AG09319 (cell line): ENCODE measurements at places on chromosomes 4 and X.

DNA sequence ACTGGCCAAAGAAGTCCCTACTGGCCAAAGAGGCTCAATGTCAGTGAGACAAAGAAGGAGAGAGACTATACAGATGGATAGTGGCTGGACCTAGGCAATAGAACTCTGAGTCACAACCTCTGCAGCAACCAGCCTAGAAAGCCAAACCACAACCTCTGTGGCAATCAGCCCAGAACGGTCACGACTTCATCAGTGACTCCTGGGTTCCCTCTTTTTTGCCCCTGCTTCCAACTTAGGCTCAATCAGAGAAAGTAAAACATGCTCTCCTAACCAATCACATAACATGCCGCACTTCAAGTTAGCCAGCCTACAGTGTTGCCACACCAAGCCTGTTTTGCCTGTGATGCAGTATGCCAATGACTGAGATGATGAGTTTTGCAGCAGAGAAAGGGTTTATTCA lies 203.4 kb downstream of the ANAPC10 start:
- no peak for DNase-seq

DNA sequence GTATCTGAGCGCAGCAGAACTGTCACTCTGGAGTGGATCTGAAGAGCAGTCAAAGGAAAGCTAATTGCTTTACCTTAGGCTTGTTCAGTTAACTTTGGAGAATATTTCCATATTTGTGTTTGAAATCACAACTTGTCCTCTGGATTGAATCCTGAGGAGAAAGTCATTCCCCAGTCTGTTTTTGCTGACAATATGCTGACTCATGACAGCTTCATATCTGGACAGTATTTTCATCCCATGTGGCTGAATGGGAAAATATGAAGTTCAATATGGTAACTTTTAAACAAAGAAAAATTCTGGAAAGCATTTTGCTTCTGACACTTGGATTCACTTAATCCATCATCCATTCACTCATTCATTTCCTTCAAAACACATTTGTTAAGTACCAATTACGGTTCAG lies 46.3 kb upstream of the MAGEC3 start:
- no peak for DNase-seq

GRCh38 chr4:6574747-6575502 lies at the start of gene MAN2B2:
Gene MAN2B2, plus strand, starts transcription at chr4:6575189. Its CDS starts 22 bp downstream, at chr4:6575211.
- DNase-seq = peak; percentile 31

GRCh38 chr4:52982255-52982945 lies 120.3 kb downstream of the RASL11B start:
- no peak for DNase-seq

GRCh38 chr4:19693936-19694570 lies 557.7 kb upstream of the SLIT2 start:
- DNase-seq = no peak

- peak; percentile 43 for DNase-seq
These were observed 213.6 kb downstream of the PALLD start for GRCh38 chr4:168710353-168710946.

GRCh38 chrX:47456080-47456479 lies 26.9 kb downstream of the ZNF41 start:
- no peak for DNase-seq

DNA sequence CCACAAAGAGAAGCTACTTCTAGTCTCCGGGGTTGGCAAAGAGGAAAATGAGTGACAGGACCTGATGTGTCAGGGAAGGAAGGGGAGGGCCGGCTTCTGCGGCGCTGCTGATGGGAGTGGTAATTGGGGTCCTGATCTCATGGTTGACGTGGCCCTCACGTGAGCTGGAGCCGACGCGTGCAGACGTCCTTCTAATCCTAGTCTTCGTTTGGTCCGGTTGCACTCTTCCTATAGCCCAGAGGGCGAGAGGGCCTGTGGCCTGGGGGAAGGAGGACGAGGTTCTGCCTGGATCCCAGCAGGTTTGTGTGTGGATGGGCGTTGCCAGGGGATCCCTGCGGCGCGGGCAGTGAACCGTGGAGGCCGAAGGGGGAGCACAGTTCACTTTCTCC lies at the start of gene ARMCX1:
Gene ARMCX1 (plus strand): TSS at position 186 of the 389 bp plus-strand sequence. CDS start 2,384 bp downstream, outside the sequence.
- peak; percentile 35 for DNase-seq

GRCh38 chrX:34903316-34903715 lies 39.3 kb upstream of the FAM47B start:
- no peak for DNase-seq

GRCh38 chr4:117575850-117576249 lies 458.4 kb upstream of the NDST3 start:
- no peak for DNase-seq

- DNase-seq = no peak
These were observed 216.6 kb upstream of the TLL1 start for GRCh38 chr4:165656399-165656798.

GRCh38 chr4:186216465-186217024 lies 10.8 kb upstream of the KLKB1 start:
- no peak for DNase-seq

- no peak for DNase-seq
These were observed 286.8 kb upstream of the VCX3A start for GRCh38 chrX:6821730-6822129.

- DNase-seq = no peak
These were observed 16.9 kb upstream of the OCIAD1 start for GRCh38 chr4:48813964-48814363.

- no peak for DNase-seq
These were observed 12.8 kb downstream of the RASL11B start for GRCh38 chr4:52874948-52875347.

- DNase-seq = no peak
These were observed 29.9 kb downstream of the BOD1L1 start for GRCh38 chr4:13597604-13598003.

GRCh38 chr4:127783026-127783769 lies 1.1 kb downstream of the HSPA4L start:
- DNase-seq = peak; percentile 15

DNA sequence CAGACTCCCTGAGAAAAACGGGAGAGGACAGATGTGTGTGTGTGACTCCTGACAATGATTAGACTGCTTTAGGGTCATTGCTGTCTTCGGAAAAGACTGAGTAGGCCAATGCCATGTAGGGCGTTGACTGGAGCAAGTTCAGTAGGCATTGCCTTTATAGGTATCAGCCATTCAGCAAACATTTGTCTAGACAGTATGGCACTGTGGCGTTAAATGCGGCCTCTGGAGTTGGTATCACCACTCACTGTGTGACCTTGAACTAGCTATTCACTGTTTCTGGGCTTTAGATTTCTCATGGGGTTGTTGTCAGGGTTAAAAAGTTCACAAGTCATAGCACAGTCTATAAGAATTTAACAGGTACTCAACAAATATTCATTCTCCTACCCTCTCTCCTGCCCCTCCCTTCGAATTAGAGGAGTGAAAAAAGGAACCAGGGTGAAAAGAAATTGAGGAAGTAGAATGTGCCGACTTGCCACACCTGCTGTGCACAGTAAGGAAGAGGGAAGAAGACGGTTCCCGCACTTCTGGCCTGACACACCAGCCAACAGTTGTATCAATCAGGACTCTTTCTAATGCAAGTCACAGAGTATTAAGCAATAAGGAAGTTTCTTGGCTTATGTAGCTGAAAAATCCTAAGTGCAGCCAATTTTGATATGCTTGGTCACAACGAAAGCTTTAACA lies 83.2 kb upstream of the PLAC8 start:
- no peak for DNase-seq

DNA sequence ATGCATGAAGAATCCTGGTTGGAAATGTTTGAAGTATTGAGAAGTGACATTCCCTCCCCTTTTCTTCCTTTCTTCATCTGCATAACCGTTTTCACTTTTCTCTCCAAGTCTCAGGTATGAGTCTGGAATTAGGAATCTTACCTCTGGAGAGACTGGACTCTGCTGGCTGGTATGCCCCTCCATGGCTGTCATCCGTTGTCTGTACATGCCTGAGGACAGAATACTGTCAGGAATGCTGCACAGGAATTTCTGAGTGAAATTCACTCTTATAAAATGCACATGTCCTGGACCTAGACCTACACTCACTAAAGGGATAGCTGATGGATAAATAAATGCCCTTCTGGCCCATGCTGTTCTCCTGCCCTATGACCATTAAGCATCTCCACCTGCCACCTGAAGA lies 179.5 kb downstream of the MSN start:
- no peak for DNase-seq

DNA sequence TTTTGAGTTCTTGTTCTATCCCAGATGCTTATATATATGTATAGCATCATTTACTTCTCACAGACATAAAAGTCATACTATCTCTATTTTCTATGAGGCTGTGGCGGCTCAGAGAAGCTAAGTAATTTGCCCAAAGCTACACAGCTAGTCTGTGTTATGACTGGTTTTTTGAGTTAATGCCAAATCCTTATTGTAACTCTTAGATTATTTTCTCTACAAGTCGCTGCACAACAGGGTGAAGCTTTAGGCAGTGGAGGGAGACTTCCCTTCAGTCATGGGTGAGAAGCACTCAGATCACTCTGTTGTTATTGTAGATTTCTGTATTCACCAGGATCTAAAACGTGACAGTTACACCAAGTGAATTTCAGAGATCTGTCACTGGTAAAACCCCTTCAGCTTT lies 48.1 kb downstream of the WWC2 start:
- no peak for DNase-seq

DNA sequence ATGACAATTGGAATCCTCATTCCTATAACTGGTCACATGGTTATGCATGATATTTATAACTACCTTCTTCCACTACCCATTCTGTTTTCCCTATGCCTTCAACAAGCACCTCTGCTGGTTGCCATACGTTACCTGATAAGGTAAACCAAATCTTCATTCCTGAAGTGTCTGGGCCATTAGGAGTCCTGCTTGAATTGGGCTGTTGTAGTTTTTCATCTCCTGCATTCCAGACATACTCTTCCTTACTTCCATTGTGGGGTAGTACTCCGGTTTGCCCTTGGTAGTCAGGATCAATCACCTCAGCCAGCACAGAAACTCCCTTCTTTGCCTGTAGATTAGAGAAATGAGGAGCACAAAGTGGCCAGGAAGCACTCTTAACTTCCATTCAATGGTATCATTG lies 109.1 kb upstream of the LANCL3 start:
- DNase-seq = no peak
